ENCODE measurements at places on chromosomes 4 and X.
A peak's percentile ranks its signal among the peaks of the same experiment; 100 is the strongest.

- no peak for DNase-seq
These were observed 198.3 kb downstream of the ARAP2 start for GRCh38 chr4:36046026-36046425.

GRCh38 chr4:7210824-7211223 is 18.5 kb downstream of the SORCS2 start:
- no peak for DNase-seq

DNA sequence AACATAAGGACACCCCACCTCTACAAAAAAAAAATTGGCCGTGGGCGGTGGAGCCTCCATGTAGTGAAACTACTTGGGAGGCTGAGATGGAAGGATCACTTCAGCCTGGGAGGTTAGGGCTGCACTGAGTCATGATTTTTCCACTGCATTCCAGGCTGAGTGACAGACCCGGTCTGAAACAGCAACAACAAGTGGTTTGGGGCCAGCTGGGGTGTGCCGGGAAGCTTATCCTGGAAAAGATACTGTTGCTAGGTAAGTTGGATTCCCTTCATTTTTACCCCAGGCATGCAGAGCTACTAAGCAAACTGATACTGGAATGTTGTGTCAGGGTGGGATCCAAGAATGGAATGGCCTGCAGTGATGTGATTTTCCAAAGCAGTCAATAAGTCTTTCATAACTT is 57.0 kb downstream of the XAGE2 start:
- no peak for DNase-seq

- DNase-seq, result no peak
These were observed 71.2 kb downstream of the BEND2 start for GRCh38 chrX:18149454-18149853.

DNA sequence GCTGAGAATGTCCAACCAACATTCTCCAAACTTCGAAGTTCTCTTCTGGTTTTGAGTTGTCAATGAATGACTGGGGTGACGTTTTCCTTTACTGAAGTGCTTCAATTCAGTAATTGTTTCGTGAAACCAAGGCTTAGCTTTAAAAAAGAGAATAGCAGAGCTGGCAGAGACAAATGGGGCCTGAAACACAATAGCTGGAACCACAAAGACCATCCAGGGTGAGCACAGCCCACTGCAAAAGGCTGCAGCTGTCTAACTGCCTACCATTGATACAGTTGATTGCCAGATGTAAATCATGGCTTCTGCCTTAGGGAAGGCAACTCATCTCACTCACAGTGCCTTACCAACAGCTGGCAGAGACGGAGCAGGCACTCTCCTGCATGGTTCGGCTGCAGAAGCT is 78.7 kb upstream of the ZNF518B start:
- DNase-seq, result no peak

GRCh38 chr4:186192066-186192612 is 772 bp downstream of the CYP4V2 start:
- DNase-seq, result peak; percentile 25

DNA sequence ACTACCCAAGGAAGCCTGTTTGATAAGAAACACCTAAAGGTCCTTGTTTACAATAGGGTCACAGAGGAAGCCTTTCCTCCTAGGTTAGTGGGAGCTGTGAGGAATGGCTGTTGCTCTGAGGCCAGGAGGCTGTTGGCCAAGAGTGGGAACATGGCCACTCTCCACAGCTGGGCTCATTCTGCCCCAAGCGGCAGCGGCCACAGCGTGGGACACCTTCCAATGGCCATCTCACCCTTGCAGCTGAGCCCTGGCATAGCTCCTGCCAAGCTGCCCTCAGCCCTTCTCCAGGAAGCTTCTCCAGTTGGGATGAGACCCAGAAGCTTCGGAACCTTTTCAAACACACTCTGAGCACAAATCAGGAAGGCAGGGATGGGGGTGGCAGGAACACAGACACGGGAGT is 111.8 kb upstream of the MAP3K15 start:
- DNase-seq, result no peak

DNA sequence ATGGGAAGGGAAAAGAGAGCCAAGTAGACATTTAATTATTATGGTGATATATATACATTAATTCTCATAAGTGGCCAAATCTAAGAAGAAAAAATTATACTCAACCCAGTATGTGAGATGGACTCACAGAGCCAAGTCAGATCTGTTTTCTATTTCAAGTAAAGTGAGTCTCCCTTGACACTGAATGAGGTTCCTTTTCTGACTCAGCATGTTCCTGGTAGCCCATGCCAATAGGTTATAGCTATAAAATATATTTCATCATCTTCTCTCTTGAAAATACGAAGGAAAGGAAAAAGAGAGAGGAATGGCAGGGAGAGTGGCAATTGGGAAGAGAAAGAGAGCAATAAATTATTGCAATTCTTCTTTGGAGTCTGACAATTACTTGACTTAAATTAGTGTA is 68.8 kb upstream of the GRIA2 start:
- no peak for DNase-seq

- DNase-seq, result no peak
These were observed 175.5 kb upstream of the GPRIN3 start for GRCh38 chr4:89482926-89483595.

GRCh38 chrX:39384996-39385395 is 583.7 kb downstream of the MID1IP1 start:
- no peak for DNase-seq

- peak; percentile 50 for DNase-seq
These were observed 5.0 kb downstream of the GAR1 start for GRCh38 chr4:109820563-109820962.

DNA sequence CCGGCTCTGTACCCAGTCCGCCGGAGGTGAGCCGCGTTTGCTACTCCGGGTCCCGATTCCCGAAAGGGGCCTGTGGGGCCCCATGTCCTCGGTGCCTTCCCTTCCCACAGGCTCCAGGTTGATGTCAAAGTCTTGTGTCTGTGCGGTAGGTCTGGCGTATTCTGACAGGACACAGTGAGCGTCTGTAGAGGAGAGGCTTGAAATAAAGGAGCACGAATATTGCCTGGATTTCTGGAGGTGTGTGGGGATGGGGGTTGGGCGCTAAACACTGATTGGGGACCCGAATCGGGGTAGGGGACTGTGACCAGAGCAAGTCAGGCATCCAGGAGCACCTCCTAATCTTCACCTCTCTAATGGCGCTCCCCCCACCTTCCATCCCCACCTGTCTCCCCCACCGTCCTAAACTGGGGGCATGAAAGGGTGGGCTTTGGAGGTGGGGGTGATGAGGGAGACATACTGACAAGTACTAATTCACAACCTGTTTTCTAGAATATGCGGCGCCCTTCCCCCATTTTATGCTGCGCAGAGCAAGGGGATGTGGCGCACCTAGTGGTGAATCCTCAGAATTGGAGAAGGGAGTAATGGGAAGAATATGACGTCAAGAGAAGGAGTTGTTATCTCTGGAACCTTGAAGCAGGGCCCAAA is 855 bp downstream of the GPRASP2 start:
- DNase-seq, result peak; percentile 59

- DNase-seq, result no peak
These were observed 105.6 kb downstream of the ANXA10 start for GRCh38 chr4:168197926-168198325.

DNA sequence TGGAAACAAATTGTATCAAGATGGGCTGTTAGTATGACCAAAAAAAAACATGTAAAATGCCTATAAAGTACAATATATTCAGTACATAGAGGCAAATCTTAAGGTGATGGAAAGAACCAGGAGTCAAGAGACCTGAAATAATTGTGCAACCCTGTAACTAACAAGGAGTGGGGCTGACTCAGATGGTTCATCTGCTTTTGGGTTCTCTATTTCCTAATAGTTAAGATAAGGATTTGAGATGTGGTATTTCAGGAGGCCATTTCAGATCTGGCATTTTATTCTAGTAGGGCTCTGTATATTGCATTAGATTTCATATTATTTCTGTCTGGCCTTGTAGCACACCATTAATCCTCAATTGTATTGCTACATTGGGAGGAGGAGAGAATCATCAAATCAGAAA is 268.4 kb downstream of the HS3ST1 start:
- DNase-seq, result no peak

GRCh38 chr4:81392164-81392563 is 79.5 kb downstream of the RASGEF1B start:
- DNase-seq, result no peak

GRCh38 chr4:41635441-41635840 is 97.5 kb downstream of the LIMCH1 start:
- no peak for DNase-seq

GRCh38 chr4:69831646-69832325 is 28.2 kb downstream of the SULT1E1 start:
- DNase-seq, result no peak

GRCh38 chr4:38101563-38101962 is 141.4 kb downstream of the PTTG2 start:
- DNase-seq, result no peak

DNA sequence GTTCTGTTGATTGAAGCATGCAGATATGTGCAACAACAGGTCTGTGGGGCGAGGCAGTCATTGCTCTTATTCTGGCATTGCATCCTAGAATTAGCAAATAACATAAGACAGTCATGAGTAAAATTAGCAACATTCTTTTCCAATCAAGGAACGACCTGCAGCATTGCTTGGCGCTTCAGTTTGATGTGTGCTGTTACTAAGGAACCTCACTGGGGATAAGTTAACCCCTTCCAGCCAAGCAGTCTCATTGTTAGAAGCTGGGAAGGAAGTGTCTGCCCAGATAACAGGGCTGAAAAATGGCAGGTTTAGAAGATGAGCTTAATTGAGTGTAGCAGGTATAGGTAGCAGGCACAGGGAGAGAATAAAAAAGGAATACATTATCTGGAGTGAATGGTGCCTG is 55.4 kb downstream of the RBM46 start:
- no peak for DNase-seq

GRCh38 chrX:39669668-39670067 is 428.1 kb downstream of the BCOR start:
- no peak for DNase-seq

- no peak for DNase-seq
These were observed 107.8 kb upstream of the TMEM47 start for GRCh38 chrX:34764852-34765361.

GRCh38 chr4:138204507-138204906 is 37.6 kb downstream of the SLC7A11 start:
- DNase-seq, result no peak

DNA sequence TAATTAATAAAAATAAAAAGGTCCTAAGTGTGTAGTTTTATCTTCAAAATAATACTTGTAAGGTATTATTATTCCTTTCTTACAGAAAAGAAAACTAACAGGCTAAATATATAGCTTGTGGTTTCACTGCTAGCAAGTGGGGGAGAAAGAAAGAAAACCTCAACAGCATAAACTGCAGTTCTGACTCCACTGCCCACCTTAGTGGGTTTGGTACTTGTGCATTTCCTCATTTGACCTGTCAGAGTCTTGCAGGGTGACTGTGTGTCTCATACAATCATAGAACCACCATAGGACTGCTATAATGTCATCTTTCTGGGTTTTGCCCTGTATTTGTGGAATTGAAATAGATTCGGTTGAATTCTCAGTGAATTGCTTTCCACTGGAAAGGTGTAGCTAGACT is 94.7 kb upstream of the PUDP start:
- DNase-seq, result no peak

DNA sequence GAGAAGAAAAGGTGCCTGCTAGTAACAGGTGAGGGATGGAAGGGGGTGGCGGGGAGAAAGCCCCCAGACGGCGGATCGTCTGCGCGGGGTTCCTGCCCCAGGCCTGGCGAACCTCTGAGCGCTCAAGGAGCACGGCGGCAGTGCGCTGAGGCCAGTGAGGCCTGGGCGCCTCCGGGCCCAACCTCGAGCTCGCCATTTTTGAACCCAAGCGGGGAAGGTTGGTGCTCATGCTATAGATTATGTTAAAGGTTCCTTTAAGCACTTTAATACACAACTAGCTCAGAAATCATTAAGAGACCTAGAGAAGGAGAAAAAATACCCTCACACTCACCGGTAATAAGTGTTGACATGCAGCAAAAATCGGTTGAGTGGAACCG is 7.9 kb downstream of the PITX2 start:
- no peak for DNase-seq

DNA sequence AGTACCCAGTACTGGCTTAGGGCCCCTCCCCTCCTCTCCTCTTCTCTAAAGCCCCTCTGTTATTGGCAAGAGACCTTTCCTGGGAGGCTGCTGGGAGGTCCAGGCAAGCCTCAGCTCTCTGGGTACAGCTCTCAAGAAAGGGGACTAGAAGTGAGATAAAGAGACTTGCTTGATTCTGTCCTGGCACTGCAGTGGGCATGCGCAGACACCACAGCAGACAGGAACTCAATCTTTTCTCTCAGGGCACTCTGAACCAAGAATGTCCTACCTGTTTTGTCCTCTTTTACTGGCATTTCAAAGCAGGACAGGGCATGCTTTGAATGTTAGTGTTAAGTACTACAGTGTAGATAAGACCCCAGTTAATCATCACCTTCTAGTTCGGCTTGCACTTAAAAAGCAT is 74.9 kb downstream of the NYX start:
- no peak for DNase-seq

DNA sequence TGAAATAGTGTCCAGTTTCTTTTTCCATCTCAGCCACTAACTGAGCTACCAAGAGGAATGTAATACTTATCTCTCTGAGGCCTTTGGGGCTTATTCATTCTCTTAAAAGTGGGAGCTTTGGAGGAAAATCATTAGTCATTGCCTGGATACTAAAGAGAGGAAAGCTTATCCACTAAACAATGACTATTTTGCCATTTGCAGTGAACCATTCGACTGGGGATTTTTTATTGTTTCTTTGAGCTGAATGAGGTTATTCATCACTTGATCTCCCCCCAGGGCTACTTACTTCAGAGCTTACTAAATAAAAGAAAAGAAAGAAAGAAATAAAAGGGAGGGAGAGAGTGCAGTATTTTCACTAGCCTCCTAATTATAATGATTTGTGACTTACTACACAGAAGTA is 1329.5 kb upstream of the TENM3 start:
- no peak for DNase-seq

Measured in breast epithelium (tissue), 4 donors.